ENCODE measurements at places on chromosomes 2 and 18.
A peak's percentile ranks its signal among the peaks of the same experiment; 100 is the strongest.

- peak; percentile 50 for DNase-seq
Measured at GRCh38 chr2:12856934-12857601, 140.3 kb downstream of the TRIB2 start.

GRCh38 chr2:235976516-235976915 lies 191.7 kb downstream of the GBX2 start:
- no peak for DNase-seq

DNA sequence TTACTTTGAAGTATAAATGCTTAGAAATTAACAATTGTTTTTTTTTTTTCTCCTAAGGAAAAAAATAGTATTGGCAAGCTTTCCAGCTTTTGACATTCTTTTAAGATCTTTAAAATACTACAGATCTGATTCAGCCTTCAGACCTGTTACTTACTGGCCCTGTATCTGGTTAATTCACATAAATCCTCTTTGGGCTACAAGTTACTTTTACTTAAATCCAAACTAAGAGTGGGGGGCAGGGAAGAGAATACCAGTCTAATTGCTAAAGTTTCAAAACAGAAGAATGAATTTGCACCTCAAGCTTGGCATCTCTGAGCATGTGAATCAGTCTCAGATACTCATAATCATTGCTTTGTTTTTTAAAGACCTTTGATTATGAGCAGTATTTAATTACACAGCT lies 386.3 kb downstream of the PARD3B start:
- DNase-seq: no peak

DNA sequence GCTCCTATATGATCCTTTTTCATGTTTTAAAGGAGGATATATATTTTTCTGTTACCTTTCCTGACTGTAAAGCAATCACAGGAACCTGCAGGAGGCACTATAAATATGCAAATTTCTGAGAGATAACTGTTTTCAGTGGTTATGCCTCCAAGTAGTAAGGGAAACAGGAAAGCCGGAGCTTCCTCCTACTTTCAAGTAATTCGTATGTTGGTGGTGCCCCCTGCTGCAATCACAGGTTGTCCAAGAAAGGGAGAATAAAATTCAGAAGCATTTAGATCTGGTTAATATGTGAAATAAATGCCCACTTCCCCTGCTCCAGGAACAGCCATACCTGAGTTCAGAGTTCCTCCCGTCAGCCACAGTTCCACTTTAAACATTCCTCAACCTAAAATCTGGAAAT lies 12.0 kb upstream of the BCL11A start:
- no peak for DNase-seq

- no peak for DNase-seq
Measured at GRCh38 chr2:75006041-75006440, 47.6 kb downstream of the POLE4 start.

DNA sequence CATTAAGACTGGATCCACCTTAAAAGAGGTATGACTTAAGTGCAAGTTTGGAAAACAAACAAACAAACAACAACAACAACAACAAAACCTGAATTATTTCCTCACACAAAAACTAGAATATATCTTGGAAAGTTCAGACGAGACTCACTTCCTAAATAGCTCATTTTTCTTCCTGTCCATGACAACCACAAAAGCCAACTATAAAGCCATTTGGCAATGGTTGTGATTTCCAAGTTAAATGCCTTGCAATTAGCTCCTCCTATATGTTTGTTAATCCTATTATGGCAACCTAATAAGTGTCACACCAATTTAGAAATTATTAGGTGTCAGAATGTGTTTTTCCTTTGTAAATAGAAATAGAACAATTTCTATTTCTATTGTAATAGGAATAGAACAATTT lies 91.6 kb upstream of the ARL5A start:
- DNase-seq: no peak

DNA sequence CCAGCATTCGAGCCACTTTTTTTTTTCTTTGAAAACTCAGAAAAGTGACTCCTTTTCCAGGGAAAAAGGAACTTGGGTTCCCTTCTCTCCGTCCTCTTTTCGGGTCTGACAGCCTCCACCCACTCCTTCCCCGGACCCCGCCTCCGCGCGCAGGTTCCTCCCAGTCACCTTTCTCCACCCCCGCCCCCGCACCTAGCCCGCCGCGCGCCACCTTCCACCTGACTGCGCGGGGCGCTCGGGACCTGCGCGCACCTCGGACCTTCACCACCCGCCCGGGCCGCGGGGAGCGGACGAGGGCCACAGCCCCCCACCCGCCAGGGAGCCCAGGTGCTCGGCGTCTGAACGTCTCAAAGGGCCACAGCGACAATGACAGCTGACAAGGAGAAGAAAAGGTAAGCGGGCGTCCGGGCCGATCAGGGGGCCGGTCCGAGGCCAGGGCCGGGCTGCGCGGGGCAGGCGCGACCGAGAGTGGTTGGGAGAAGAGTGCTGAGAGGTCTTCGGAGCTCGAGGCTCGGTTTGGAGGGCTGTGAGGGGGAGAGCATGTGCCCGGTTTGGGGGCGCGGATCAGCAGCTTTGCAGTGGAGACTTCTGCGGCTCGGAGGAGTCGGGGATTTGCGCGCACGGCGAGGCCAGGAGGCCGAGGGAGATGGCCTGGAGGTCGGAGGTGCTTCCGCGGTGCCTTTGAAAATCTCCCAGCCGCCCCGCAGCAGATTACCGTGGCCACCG lies 502 bp downstream of the EPAS1 start:
- no peak for DNase-seq

- DNase-seq: no peak
Measured at GRCh38 chr2:239639421-239640185, 238.8 kb upstream of the HDAC4 start.

GRCh38 chr18:58013241-58014211 lies 30.5 kb upstream of the NEDD4L start:
- DNase-seq: no peak

GRCh38 chr2:101823859-101824258 lies 126.4 kb downstream of the MAP4K4 start:
- DNase-seq: no peak

- DNase-seq: no peak
Measured at GRCh38 chr2:127043367-127044164, 63.4 kb downstream of the BIN1 start.

DNA sequence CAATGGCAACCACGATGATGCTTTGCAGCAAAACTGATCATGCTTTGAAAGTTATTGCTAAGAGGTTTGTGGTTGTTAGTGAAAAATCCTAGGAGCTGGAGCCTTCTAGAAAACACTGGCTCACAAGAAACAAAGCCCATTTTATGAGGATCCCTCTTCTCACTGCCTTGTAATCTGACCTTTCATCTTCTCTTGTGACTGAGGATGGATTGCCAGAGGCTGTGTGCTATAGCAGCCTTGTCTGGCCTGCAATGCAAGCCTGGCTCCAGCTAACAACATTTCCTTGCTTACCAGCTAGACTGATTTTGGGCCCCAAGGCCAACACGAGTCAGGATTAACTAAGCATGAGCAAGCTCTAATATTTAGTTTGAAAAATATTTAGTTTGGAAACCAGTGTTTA lies 13.1 kb downstream of the PIEZO2 start:
- no peak for DNase-seq

DNA sequence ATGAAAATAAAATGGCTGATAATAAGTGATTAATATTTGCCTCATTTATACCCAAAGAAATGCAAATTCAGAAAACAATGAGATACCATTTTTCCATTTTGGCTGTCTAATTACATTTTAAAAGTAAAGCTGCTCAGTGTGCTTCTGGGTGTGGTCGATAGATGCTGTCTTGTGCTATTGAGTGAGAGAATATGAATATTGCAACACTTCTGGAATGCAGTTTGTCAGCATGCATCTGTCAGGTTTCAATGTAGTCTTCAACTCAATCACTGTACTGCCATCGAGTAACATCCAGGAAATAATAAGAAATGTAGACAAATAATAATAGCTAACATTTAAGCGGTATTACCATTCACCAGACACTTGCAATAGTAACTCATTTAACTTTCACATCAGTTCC lies 3.9 kb downstream of the IL18R1 start:
- no peak for DNase-seq

- DNase-seq: no peak
Measured at GRCh38 chr2:197946562-197946961, 142.2 kb downstream of the PLCL1 start.

DNA sequence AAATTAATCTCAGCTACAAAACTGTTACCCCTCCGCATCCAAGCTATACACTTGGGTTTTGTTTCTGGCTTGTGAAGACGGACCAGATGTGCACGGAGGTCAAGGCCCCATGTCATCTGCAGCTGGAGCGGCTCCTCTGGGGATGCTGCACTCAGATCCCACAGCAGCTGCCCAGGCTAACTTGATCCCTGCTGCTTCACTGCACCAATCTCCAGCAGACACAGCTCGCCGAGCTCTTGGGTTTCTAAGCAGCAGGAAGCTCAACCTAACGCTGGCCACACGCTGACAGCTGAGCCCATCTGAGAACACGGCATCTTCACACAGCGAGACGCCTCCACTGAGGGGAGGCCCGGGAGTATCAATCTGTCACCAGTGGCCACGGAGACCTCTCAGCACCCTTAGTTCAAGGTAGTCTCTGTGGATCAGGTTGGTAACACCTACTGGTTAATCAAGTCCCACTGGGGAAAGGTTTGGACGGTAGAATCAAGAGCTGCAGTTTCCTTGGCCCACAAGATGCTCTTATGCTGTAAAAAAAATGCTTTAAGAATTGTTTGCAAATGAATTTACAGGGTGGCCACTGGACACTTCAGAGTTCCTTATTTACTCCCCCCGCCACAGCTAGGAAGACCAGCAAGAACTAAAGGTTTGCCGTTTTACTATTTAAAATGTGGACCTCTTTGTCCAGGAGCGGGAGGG lies 67.5 kb downstream of the EMILIN2 start:
- DNase-seq: no peak

GRCh38 chr2:7034303-7034702 lies 117.1 kb downstream of the RNF144A start:
- no peak for DNase-seq

- no peak for DNase-seq
Measured at GRCh38 chr2:3981446-3981987, 278.1 kb downstream of the DCDC2C start.

- DNase-seq: no peak
Measured at GRCh38 chr18:75167759-75168618, 41.0 kb downstream of the PTGR3 start.

- DNase-seq: no peak
Measured at GRCh38 chr2:221895366-221896121, 323.4 kb upstream of the EPHA4 start.

DNA sequence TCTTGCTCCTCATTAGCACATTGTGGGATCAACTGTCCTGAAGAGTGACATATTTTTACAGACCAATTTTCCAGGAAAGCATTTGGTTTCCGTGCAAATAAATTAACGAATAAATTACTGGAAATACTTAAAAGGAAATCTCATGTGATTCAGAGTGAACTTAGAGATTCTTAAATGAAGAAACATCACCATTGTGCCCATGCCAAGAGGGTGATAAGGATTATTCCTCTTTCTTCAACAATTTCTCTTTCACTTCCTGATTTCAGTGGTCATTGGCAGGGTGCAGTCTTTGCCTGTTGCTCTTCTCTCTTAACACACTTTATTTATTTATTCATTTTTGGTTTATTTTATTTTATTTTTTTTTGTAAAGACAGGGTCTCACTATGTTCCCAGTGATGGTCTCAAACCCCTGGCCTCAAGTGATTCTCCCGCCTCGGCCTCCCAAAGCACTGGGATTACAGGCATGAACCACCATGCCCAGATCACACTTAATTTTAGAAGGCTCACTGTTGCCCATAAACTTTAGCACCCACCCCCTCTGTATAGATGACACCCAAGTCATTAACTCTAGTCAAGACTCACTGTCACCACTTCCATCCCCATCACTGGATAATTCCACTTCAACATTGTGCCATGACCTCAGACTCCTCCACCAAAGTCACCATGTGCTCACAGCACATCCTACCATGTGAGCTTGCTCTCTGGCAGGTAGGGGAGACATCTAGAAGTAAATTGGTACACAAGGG lies 92.6 kb upstream of the CERS6 start:
- no peak for DNase-seq

DNA sequence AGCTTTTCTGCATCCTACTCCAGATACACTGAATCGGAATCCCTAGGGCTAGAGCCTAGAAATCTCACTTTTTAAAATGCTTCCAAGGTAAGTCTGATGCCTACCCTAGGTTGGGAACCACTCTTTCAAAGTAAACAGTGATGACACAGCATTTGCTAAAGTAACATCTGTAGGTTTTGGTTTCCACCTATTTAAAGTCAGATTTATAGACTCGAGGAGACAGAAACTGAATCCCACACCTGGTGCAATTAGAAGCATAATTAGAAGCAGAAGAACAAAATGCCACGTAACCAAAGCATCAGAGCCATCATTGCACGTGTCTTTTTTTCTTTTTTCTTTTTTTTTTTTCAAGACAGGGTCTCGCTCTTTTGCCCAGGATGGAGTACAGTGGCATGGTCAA lies 40.9 kb downstream of the PDK1 start:
- DNase-seq: no peak

- no peak for DNase-seq
Measured at GRCh38 chr2:230794497-230794896, 70.2 kb upstream of the ITM2C start.

DNA sequence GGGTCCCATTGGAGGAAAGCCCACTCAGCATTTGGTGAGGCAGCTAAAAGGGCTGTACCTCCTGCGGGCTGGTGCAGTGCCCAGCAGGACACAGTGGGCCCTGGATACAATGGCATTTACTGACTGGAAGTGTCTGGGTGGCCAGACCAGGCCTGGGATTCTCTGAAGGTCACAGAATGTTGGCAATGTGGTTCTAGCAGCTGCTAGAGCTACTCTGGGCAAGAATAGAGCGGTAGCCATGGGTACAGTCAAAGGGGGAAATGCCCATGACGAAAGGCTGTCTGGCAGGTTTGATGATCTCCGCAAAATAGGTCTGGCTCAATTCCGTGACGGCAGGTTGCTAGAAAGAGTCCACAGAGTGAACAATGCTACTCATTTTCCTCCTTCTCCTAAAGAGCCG lies 241.8 kb downstream of the AFF3 start:
- DNase-seq: no peak

GRCh38 chr2:237541243-237541642 lies 25.1 kb upstream of the PRLH start:
- DNase-seq: no peak

DNA sequence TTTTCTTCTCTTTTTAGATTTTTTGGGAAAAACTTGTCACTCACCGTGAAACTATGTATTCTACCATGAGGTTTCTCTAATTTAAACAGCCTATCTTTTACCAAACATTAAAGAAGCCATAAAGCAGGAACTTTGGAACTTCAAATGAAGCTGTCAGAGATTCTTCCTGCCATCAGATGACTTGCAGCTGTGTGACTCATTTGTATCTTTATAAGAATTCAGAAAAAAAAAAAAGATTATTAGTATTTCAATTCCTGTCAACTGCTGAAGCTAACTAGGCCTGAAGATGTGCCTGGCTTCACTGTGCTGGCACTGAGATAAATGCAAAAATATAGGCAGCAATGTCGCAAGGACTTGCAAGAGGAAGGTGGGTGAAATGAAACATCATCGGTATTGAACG lies 1399.1 kb upstream of the PIK3C3 start:
- no peak for DNase-seq

GRCh38 chr18:49050452-49050851 lies 99.7 kb upstream of the SMAD7 start:
- no peak for DNase-seq

- DNase-seq: peak; percentile 26
Measured at GRCh38 chr2:231810905-231811304, 24.7 kb downstream of the COPS7B start.

GRCh38 chr2:66013456-66013855 lies 421.5 kb upstream of the MEIS1 start:
- no peak for DNase-seq

GRCh38 chr2:30695749-30696148 lies 111.5 kb downstream of the CAPN13 start:
- no peak for DNase-seq
